MG63 (cell line): ENCODE measurements at places on chromosomes 12 and 14.

DNA sequence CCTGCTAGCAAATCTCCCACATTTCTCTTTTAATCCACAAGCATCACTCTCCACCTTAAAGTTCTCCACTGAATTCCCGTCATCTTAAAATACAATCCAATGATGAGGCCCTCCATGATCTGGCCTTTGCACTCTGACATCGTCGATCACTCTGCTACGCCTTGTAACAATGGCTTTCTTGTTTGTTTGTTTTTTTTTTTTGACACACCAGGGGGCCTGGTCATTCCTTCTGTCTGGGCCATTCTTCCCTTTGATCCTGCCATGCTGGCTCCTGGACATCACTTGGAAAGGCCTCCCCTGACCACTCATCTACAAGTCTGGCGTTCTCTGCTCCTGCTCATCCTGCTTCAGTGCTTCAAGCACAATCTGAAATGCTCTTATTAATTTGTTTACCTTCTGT lies 233.5 kb downstream of the PPM1H start:
- no peak for DNase-seq

- DNase-seq: no peak
Measured at GRCh38 chr14:85426068-85426935, 103.6 kb upstream of the FLRT2 start.

DNA sequence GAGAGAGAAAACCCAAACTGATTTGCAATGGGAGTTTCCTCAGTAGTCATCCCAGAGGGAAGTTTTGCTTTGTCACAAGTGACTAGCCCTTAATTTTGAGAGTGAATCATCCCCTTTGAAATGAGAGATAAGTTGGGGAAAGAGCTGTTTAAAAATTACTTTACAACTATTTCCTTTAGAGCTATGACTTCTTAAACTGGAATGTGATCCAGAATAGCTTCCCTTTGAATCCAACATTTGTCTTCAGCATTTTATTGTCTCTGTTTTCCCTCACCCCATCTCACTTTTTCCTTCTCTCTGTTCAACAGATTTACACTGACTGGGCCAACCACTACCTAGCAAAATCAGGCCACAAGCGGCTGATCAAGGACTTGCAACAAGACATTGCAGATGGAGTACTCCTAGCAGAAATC lies 109.3 kb downstream of the NAV3 start:
- peak; percentile 66 for DNase-seq

- no peak for DNase-seq
Measured at GRCh38 chr12:46354111-46354801, 18.3 kb downstream of the SLC38A2 start.

DNA sequence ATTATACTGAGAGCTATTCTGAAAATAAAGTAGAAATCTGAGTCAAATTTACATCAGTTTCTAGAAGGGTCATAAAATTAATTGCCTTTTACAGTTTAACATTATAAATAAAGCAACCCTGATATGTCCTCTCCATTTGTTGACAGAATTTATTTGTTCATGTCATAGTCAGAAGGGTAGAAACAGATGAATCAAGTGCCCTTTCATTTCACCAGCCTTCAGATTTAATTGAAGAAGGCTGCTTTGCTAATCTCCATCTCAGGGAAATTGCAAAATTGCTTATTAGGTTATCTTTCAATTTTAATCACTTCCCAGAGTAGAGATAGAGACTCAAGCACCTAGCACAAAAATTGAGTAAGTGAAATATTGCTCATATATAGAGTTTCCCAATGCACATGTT lies 76.8 kb downstream of the ATXN7L3B start:
- DNase-seq: no peak

- peak; percentile 37 for DNase-seq
Measured at GRCh38 chr12:460261-461230, 807 bp downstream of the B4GALNT3 start.

- no peak for DNase-seq
Measured at GRCh38 chr14:22263961-22264360, 325.1 kb downstream of the DAD1 start.

- DNase-seq: peak; percentile 6
Measured at GRCh38 chr12:58596381-58596780, 323.9 kb downstream of the LRIG3 start.

DNA sequence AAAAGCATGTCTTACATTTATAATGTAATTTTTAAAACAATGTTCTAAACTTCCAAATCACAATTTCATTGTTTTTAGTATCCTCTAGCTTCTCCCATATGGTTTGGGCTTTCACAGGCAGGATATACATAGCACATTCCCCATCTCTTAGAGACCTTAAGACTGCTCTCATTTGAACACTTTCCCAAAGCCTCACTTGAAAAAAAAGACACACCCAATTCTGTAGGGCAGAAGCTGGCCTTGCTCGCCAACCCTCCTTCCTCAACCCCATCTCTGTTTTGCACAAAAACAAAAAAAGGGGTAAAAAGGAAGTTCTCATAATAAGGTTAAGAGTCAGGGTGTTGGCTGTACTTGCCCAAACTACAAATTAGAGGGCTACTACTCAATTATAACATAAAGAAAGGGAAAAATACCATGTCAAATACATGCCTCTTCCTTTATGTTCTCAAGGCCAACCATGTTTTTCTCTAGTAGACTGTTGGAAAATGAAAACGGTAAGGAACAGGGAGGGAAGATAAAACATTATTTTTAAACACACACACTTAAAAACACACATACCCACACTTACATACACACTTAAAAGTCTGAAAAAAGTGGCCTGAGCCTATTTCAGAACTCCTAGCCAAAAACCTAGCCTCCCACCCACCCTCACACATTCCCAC lies 9.9 kb upstream of the KANSL2 start:
- no peak for DNase-seq

DNA sequence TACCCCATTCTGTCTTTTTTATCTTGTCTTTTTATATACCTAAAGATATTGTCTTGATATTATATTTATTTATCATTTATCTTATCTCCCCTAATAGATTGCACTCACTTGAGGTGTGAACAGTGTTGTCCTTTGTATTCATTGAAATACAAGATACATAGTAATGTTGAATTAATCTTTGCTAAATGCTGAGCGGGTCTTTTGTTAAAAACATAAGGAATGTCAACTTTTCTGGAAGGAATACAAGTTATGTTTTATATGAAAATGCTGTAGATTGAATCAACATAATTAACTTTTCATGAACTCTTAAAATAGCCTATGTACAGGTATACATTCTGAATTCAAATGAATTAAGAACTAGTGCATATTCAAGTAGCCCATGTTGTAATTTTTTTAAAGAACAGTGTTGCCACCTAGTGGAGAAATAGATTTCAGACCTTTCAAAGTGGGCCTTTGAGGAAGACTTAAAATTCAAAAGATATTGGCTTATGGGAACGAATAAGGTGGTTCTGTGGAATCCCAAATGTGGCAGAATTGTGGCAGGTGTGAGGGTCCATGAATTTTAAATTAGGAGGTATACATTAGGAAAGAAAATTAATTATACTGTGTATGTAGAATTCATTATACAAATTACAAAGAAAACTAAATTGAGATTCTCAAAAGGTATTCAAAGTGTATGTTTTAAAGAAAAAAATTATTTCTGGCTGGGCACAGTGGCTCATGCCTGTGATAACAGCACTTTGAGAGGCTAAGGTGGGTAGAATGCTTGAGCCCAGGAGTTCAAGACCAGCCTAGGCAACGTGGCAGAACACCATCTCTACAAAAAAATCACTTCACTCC lies 19.1 kb downstream of the BBOF1 start:
- DNase-seq: no peak

DNA sequence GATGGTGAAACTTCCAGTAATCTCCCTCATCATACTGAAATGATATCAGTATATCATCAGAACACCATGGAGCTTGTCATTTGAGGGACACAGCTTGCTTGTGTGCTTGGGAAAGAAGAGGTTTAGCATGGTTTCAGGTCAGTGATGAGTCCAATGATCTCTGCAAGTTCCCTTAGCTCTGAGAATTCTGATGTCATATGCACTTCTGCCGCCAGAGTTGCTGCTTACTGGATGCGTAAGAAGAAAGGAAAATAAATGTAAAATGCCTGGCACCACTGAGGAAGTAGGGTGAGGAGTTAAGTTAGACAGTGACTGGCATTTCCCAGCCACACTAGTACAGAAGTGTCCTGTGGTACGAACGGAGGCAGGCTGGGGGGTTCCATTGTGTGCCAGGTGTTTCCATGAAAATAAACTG lies 22.6 kb downstream of the PRKCH start:
- DNase-seq: no peak

- DNase-seq: no peak
Measured at GRCh38 chr14:20587489-20588154, at the start of gene RNASE11. Gene RNASE11, minus strand, starts transcription at chr14:20588001.

- no peak for DNase-seq
Measured at GRCh38 chr14:43647302-43647701, 859.8 kb downstream of the FSCB start.

DNA sequence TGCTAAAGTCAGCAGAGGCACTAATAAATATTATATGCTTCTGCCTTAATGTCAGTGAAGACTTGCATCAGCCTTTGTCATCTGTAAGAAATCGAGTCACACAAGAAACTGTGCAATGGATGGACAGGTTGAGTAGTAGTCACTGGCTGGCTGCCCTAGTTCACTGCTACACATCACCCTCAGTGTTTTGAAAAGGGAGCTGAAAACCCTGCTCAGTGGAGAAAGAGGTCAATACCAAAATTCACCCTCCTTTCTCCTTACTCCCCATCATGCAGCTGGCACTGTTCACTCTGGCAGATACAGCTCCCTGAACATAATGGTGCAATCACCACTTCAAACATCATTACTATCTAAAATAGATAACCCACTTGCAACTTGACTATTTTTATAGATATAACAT lies 6.6 kb downstream of the ANKS1B start:
- no peak for DNase-seq

GRCh38 chr12:74890237-74890599 lies 319.4 kb downstream of the KCNC2 start:
- peak; percentile 71 for DNase-seq

DNA sequence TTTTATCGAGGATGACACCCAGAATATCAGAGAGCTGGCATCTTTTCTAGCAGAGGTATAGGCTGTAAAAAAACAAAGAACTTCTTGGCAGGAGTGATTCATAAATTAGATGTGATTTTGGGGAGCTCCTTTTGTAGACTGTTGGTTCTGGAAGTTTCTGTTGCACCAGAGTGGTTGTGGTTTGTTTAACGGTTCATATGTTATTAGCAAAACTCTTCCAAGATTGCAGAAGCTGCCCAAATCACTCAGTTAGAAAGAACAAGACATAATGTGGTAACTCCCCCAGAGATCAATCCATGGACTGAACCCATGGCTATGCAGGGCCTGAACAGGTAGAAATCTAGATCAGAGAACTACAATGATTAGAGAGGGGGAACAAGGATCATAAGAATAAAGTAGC lies 6.7 kb upstream of the RNASE10 start:
- DNase-seq: no peak

DNA sequence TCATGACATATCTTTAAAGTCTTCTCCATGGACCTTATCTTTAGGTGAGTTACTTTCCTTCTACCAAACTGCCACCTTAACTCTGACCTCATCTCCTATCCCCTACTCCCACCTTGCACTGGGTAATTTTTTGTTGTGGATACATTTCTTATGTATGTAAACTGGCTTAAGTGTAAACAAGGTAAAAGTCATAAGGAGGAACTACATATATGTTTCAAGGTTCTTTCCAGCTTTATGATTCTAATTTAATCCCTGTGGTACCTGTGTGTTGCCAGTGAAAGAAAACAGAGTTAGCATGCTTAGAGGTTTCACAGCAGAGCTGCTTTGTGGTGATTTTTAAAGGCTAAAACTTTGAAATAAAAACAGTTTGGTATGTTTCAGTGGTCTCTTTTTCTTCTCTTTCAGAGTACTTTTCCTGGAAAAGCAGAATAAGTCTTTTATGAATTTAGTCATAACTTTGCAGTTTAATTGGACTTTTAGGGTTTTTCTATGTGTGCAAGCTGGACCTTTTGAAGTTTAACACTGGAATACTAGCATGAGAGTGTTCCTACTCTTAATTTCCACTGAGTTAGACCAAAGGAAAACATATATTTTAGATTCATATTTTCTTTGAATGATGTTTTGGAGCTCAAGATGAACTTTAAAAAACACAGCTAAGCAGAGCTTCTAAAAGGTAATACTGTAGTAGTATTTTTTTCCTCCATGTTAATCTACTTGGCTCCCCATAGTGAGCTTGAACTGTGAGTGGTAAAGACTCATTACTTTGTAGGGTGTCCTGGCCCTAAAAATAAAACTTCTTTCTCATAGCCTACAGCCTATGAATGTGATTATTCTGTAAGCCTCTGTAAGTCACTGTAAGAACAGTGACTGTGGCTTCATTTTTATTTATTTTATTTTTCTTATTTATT lies 105.4 kb downstream of the FUT8 start:
- no peak for DNase-seq

DNA sequence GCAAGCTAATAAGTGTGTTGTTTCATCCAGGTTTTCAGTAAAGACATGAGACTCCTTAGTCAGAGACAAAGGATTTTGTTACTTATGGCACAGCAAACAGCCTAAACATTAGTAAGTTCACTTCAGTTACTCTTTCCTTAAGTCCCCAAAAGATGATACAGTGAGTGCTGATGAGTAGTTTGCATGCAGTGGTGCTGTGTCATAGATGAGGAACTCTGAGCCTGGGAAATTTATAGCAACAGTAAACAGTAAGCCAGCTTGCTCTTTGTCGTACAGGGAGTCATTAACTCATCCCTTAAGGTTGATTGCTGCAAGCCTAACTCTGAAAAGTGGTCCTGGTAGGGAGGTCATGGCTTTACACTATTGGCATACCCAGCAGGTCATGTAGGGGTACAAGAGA lies 208.6 kb upstream of the OR4E1 start:
- no peak for DNase-seq

DNA sequence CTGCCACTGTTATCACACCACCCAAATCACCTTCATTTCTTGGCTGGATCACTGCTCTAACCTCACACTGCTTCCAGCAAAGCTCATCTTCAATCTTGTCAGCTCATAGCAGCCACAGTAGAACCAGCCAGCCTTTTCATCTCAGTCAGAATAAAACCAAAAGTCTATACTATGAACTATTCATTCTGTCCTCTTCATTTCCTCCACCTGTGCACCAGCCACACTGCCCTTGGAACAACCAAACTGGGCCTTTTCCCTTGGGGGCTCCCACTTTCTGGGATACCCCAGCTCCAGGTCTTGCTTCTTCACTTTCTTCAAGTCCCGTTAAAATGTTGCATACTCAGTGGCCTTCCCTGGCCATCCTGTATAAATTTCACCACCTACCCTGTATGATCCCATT lies 234.4 kb upstream of the DAAM1 start:
- DNase-seq: no peak

DNA sequence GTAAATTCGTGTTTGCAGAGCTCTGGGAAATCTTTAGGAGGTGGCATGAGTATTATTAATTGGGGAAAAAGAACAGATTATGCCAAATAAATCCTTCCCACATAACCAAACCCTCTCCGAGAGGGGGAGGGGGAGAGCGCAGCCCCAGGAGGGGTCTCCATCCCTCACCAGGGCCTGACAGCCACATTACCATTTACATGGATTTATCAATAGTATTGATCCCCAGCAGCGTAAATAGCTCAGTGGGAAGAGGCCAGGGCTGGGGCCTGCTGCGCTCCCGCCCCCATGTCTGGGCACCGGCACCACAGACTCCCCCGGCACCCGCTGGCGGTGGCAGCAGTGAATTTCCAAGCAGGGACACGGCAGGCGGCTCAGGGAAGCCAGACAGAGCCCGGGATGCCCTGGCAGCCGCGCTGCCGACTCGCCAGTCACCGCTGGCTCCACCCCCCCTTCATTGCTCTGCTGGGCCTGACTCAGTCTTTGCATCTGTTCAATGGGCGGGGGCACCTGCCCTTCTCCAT lies 2.4 kb downstream of the NCOR2 start:
- DNase-seq: peak; percentile 40
